ENCODE measurements at places on chromosomes 7 and 10.

DNA sequence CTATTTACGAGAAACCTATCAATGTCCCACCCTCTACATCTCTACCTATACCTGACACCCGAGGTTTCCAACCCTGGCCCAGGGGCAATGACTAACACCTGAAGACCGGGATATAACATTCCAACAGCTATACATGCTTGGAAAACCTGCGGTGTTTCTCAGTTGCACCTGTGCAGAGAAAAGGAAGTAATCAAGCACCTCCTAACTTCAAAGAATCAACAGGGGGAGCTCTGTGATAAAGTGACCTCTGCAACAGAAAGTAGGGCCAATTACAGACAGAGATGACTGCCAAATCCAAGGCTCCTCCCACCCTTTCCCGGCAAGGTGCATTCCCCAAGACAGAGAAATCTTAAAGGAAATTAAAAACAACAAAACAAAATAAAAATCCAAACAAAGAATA is 41.3 kb downstream of the CCDC6 start:
- DNase-seq, result no peak

DNA sequence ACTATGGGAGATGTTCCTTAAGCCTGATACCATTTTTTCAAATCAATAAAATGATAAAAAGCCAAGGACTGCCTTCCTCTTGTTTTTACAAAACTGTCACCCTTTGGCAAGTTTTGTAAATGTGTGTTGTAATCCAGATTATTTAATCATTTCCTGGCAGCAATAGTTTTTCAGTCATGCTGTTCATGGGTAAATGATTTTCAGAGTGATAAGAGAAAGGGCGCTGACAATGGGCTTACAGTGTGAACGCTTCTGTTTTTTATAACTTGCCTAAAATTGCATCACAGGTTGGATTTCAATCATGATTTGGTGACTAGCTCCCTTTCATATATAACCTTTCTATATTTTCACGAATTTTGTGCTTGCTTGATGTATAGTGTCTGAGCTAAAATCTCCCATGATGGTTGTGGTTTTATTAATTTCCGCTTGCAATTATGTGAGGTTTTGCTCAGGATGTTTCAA is 19.0 kb upstream of the DMBT1 start:
- no peak for DNase-seq

GRCh38 chr10:114349522-114350215 is 54.6 kb downstream of the AFAP1L2 start:
- DNase-seq, result no peak

DNA sequence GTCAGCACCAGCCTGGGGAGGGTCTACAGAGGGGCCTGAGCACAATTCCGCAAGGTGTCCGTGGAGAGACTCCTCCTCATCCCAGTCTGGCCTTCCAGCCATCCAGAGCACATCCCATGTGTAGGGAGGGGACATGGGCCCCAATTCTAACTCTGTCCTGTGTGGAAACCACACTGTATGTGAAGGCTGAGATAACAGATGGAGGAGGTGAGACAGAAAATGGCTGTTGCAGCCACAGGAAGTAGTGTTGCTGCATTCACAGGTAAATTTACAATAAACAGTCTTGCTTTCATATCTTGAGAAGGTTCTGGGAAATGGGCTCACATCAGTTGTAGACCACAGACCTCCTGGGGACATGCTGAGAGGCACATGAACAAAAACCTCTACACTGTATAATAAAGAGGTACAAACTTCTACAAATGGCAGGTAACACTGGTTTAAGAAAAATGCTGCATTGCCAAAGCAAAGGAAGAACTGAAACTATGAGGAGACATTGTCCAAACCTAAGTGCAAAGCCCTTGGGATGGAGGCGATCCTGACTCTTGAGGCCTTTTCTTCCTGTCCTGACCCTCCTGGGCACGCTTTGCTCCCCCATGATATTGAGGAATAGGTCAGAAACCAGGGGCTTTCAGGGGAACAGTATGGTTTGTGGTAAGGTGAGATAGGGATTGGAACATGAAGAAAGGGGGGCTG is 21.6 kb upstream of the GIMAP2 start:
- DNase-seq, result no peak

- DNase-seq, result no peak
Observed at GRCh38 chr7:72325561-72325960, 86.6 kb downstream of the CALN1 start.

DNA sequence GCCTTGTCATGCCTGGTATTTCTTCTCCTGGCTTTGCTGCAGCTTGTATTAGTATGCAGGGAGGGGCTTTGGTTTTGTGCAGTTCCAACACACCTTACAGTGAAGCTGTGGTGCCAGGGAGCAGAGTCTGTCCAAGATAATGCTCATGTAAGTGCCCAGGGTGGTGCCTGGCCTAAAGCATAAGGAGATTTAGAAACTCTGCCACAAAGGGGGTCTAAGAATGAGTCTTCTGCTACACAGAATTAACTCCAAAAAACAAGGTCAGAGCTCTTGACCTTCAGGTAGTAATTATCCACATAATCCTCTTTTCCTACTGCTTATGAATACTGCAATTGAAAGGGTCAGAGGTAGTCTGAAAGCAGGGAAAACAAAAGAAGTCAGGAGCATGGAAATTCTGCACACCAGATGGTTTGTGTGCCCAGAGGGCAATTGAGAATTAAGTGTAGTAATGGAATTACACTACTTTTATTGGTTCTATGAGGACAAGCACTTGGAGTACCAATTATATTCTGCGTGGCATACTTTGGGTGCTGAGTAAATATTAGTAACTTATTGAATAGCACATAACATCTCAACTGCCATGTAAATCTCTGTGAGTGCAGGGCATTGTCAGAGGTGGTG is 121.5 kb downstream of the KAT6B start:
- no peak for DNase-seq

- DNase-seq, result no peak
Observed at GRCh38 chr10:49348593-49348992, 47.3 kb downstream of the DRGX start.

DNA sequence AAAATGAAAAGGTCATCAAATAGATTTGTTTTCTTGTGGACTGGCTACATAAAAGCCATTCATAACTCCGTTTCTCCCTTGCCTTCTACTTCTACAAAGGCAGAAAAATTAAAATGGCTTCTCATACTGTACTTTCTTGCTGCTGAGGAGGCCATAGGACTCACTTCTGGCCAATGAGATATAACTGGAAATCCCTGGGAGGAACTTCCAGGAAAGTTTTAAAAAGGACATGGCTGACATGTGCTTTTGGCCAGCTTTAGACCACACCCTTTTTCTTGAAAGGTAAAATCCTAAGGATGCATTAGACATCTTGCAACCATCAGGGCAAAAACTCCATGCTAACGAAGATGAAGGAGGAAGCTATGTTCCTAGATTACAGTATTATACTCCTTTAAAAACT is 58.5 kb downstream of the PDZD8 start:
- no peak for DNase-seq

DNA sequence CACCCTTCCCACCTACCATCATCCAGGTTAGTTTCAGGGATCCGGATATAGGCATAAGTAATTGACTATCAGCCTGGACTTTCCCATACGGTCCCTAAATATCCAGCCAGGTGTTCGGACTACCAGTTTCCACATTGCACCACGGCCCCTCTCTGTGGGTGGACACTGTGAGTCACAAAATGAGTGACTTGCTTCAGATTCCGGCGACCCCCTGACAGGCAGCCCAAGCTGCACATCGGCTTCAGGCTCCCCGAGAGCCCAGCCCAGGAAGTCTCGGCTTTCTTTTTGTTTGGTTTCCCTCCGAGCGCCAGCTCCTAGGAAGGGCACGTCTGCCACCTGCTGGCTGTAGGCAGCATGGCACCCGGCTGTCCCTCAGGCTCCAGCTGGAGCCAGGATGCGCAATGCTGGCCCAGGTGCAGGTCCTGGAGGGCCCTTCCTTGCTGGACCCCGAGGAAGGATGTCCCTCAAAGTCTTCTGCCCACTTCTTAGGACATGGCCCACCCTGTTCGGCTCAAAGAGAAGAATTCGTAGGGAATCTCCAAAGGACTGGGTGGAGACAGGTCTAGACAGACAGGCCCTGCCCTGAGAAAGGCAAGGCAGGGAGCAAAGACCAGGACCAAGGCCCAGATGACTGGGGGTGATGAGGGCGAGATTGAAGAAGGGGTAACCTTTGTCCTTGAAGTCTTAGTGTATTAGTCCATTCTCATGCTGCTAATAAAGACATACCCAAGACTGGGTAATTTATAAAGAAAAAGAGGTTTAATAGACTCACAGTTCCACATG is 10.6 kb downstream of the HABP2 start:
- peak; percentile 82 for DNase-seq

DNA sequence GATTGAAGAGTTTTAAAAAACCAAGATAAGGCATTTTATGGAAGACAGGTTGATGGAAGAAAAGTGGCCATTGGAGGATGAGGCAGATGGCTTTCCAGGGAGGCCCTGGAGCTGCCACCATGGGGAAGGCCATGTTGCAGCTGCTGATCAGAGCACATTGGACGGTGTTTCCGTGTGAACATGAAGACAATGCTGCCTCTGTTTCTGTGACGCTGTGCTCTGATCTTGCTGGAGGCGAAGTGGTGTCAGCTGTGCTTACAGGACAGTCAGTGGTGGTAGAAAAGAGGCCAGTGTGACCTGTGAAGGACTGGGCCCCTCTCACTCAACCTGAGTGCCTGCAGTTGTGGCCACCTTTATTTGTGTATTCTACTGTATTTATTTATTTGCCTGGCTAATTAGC is 132.9 kb downstream of the FAM204A start:
- no peak for DNase-seq

- DNase-seq, result no peak
Observed at GRCh38 chr7:155227004-155227787, 70.5 kb upstream of the INSIG1 start.

- DNase-seq, result no peak
Observed at GRCh38 chr7:1861799-1862458, 191.9 kb downstream of the ELFN1 start.

- no peak for DNase-seq
Observed at GRCh38 chr10:133391761-133392518, 2.0 kb upstream of the MTG1 start.

DNA sequence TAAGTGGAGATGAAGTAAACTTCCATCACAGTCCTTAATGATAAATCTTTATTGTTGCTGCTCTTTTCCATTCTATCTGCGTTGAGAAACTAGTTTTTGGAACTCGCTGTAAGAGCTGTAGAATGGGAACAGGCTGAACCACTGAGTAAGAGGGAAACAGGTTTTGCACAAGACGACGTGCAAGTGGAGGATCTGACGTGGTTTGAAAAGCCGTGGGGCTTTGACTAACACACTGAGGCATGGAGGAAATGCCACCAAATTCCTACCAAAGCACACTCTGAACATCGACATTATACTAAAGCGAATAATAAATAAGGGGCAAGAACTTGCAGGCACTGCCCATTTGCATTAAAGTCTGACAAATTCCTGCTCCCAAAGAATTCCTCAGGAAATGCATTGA is 160.6 kb downstream of the KLF6 start:
- no peak for DNase-seq

DNA sequence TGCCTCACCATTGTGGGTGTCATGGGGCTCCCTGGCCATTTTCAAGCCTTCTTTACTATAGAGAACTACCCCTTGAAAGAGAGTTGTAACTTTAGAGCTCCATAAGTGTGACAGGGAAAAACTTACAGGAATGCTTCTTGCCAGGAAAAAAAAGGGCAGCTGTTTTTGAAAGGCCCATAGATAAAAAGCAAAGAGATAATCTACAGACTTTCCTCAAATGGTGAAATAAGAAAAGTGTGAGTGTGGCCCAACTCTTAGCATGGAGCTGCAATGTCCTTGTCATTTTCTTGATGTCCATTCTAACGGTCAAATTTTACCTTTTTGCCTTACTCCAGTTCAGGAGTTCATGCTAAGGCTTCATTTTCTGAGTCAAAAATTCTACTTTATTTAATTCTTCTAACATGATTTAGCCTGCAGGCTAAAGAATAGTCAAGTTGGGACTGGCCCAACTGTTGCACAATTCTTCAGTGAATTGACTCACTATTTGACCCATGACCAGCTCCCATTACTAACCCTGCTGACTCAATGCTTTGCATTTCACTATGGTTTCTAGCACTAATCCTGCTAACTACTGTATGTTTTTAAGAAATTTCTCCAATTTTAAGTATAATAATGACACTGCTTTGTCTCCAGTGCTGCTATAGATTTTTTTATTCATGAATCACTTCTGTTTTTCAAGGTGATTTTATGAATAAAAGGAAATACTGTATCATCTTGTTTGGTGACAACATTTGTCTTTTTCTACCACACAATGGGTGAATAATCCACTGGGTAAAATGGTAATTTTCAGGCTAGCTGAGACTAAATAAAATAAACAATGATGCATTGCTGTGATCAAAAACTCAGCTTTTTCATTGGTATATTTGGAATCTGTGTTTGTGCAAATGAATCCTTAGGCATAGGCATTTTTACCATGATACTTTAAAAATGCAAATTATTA is 41.4 kb upstream of the SGCE start:
- no peak for DNase-seq

DNA sequence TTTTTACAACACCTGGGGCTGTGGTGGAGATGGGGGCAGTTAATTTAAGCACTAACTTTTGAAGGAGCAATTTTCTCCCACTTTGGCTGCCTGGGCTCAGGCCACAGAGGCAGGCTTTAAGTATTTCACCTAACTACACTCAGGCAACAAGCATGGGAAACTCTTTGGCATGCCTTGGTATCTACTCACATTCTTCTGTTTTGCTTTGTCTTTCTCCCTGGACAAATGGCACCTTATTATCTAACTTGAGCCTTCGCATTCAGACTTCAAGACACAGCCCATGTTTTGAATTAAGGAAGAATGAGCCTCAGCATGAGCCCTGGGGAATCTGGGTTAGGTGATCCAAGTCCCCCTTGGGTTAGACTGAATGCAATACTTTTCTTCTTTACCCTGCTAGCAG is 31.8 kb upstream of the BMPER start:
- no peak for DNase-seq

- no peak for DNase-seq
Observed at GRCh38 chr7:140484479-140484878, 5.2 kb upstream of the MKRN1 start.

- no peak for DNase-seq
Observed at GRCh38 chr10:110711382-110711781, 67.2 kb downstream of the RBM20 start.

Data from GM19239 (cell line).